ENCODE measurements at places on chromosomes 6 and 20.

GRCh38 chr6:5050009-5050408, 35.1 kb upstream of the PPP1R3G start:
- DNase-seq: no peak

- DNase-seq: no peak
Measured at GRCh38 chr6:113370508-113371502, 486.3 kb upstream of the MARCKS start.

GRCh38 chr6:75317503-75318206, 33.1 kb upstream of the TMEM30A start:
- no peak for DNase-seq

GRCh38 chr20:51574248-51575033, 31.9 kb upstream of the NFATC2 start:
- DNase-seq: no peak

GRCh38 chr20:8764344-8764962, 304.4 kb upstream of the PLCB4 start:
- DNase-seq: no peak

- DNase-seq: no peak
Measured at GRCh38 chr20:56628015-56628872, 862 bp upstream of the TFAP2C start.

DNA sequence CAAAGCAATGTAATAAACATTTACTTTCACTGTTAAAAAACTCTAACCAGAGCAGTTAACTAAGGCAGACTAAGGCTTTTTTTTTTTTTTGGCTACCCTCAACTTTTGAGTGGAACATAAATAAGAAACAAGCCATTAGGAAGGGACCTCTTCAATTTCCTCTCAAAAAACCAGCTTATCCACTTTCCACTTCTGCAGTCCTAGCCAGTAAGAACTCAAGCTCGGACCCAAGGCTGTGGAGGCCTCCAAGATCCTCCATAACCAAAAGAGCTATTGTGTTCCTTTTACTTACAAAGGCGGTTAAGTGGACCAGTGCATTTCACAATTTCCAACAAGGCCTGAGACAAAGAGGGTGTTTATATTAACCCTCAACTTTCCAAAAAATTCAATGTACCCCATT, 5.3 kb downstream of the KCNK5 start:
- no peak for DNase-seq

- DNase-seq: no peak
Measured at GRCh38 chr20:48681201-48681872, 146.5 kb downstream of the PREX1 start.

- no peak for DNase-seq
Measured at GRCh38 chr6:21166754-21167153, 426.8 kb upstream of the SOX4 start.

- no peak for DNase-seq
Measured at GRCh38 chr6:107589199-107589598, 99.3 kb downstream of the SOBP start.

- no peak for DNase-seq
Measured at GRCh38 chr6:34829137-34829536, 37.3 kb downstream of the BLTP3A start.

- no peak for DNase-seq
Measured at GRCh38 chr6:113578691-113579090, 278.5 kb upstream of the MARCKS start.

DNA sequence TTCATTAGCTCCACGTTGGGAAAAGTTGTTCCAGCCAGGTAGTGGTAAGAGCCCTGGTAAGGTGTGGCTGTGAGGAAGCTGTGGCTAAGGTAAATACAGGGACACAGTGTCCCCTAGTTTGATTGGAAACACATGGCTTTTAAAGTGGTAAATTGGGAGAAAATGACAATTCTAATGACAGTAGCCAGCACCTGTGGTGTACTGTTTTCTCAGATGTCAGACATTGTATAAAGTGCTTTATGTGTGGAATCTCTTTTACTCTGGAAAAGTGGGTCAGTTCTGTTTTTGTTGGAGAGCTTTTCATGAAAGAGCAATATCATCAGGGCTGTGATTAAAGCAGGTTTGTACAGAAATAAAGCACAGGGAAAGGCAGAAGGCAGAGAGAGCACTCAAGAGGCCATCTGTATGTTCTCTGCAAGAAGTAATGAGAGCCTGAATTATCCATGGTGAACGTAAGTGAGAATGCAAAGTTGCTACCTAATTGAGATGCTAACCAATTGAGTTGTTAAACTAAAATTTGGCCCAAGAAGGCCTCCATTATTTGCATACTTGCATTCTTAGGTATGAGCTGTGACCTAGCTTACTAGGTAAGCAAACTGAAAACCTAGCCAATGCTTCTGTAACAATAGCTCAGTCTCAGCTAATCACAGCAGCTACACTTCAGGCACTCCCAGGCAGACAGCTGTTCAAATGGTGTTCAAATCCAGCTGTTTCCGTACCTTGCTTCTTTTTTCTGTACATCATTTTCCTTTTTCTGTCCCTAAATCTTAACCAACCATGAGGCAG, 28.2 kb downstream of the MRAP2 start:
- DNase-seq: no peak

- no peak for DNase-seq
Measured at GRCh38 chr6:63923139-63923739, 287.6 kb downstream of the PHF3 start.

DNA sequence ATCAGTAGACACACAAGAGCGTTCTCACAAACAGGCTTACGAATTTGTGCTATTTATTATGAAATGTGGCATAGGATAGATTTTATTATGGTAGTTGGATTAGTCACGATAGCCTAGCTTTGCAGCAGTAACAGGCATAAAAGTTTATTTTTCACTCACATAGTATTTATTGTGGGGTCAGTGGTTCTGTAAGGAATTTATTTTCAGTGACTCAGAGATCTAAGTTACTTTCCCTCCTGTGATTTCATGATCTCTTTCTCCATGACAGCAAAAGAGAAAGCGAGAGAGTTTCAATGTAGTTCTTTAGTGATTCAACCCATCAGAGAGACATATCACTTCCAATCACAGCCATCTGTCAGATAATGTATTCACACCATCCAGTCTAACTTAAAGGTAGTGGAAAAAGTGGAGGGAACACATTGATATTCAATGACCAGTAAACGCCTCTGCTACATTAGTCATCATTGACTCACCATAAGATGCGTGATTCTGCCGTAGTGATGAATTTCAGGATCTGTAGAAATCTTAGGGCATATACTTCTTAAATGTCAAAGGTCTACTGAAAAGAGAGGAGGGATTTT, 605.5 kb downstream of the HDGFL1 start:
- no peak for DNase-seq

DNA sequence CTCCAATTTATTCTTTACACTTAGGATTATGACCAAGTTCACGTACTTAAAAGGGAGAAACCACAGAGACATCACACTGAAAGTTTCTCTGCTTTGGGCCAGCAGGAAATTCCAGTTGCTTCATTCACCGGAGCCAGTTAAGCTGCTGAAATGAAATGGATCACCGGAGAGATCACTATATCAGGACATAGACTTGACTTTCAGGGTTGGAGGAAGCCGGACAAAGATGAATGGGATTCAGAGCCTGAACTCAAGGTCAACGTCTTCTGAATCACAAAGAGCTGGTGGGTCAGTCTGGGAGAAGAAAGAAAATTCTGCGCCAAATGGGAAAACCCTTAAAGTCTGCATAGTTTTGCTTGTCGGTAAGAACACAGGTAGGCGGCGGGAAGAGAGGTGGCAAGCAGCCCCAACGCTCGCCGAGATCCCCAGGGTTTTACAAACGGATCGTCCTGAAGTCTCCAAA, 81.9 kb upstream of the CCDC28A start:
- no peak for DNase-seq

GRCh38 chr6:169886631-169887227, 135.3 kb downstream of the ERMARD start:
- DNase-seq: no peak

Data from right kidney (tissue), 9 donors.